HFF-Myc (cell line): ENCODE measurements at places on chromosomes 11 and 22.

DNA sequence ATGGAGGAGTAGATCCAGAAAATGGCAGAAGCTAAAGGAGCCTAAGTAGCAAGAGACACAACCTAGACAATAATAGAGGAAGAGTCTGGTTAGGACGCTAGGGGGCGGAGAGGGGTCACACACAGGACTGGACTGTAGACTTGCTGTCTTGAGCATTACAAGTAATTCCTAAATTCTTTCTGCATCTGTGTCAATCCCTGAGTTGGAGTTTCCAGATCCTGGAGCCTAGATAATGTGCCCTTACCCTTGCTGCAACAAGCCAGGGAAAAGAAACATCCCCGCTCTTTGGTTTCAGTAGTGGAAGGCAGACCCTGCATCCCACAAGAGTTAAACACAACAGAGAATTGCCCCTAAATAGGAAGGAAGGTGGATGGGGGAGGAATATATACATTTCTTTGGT, 14.9 kb upstream of the CCDC73 start:
- peak; percentile 49 for DNase-seq

GRCh38 chr11:36105743-36106581, 162.1 kb downstream of the LDLRAD3 start:
- no peak for DNase-seq

DNA sequence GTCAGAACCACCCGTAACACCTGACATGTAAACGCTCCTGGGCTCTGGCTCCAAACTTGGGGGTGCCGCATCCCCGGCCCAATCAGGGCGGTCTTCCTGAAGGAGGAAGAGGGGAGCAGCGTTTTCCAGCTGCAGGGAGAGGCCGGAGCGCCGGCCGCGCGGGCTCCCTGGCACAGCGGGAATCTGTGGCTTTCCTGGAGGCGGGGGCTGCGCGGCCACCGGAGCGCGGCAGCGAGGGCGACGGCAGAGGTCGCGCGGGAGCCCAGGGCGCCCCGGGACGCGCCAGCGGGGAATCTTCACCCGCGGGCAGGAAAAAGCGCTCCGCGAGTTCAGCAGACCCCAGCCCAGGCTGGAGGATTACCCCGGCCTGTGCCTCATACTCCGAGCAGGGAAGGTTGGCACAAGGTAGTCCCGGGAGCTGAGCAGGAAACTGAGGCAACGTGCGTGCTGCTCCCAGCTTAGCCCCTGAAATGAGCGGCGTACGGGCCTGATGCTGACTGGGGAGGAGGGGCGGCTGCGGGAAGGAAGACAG, 600 bp upstream of the ESAM start:
- no peak for DNase-seq

DNA sequence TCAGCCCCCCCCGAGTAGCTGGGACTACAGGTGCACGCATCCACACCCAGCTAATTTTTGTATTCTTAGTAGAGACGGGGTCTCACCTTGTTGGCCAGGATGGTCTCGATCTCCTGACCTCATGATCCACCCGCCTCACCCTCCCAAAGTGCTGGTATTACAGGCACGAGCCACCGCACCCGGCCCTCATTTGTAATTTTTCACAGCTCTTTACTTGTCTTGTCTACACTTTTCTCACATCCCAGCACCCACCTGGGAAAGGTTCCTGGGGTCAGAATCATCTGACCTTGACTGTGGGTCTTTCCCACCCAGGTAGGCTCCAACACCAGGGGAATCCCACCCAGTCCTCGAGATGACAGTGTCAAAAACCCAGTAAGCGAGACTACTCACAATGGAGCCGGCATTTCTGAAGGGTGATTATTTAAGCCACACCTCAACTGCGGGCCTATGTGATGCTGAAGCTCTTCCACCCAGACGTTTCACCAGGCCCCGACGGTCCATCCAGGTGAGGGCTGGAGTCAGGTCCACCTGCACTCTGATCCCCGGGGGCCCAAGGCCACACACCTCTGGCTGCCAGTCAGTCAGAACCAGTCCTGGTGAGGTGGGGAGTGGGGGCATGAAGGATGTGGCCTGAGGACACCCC, 23.4 kb downstream of the CELSR1 start:
- DNase-seq, result no peak

GRCh38 chr11:127066401-127067090, 66.0 kb upstream of the KIRREL3 start:
- DNase-seq, result no peak

GRCh38 chr11:108491936-108492335, 6.2 kb downstream of the POGLUT3 start:
- DNase-seq, result no peak

DNA sequence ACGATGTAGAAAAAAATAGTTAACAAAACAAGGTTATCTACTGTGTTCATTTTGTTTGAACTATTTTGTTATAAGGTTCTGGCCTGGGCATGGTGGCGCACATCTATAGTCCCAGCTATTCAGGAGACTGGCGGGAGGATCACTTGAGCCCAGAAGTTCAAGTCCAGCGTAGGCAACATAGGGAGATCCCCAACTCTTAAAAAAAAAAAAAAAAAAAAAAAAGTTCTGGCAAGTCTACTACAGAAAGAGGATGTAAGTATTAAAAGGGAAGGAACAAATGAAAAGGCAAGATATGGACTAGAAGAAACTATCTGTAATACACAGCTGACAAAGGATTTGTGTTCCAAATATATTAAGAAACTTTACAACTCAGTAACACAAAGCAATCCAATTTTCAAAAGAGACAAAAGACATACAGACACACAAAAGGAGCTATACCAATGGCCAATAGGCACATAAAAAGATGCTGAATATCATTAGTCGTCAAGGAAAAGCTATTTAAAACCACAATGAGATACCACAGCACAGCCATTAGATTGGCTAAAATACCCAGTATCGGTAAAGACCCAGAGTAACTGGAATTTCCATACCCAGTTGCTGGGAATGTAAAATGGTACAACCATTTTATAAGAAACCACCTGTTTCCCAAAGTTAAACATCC, 27.4 kb downstream of the RRAS2 start:
- no peak for DNase-seq

- DNase-seq, result no peak
Observed at GRCh38 chr22:31852691-31853421, 91.5 kb upstream of the YWHAH start.

DNA sequence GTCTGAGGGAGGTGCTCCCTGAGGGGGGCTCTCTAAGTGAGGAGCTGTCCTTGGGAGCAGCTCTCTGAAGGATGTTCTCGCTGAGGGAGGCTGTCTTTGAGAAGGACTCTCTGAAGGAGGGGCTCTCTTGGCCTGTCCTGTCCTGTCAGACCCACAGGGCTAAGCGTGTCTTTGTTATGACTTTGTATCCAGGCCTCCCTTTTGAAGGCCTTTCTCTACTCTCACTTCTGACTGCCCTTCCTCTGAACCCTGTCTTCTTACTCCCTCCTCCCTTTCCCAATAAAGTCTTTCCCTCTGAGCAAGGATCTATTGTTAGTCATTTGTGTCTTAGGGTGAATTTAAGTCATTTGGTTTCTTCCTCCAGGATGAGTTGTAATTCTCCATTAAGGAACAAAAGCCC, 330.1 kb upstream of the PLET1 start:
- DNase-seq, result no peak

DNA sequence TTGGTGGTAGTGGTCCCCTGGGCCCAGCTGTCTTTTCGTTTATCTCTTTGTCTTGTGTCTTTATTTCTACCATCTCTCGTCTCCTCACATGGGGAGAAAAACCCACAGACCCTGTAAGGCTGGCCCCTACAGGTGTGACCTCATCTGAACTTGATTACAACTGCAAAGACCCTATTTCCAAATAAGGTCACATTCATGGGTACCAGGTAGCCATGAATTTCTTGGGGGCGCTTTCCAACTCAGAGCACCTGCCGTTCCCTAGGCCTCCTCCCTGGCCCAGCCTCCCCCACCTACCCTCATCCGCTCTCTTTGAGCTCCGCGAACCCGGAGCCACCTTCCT, 14.0 kb upstream of the RRP7A start:
- DNase-seq, result no peak

DNA sequence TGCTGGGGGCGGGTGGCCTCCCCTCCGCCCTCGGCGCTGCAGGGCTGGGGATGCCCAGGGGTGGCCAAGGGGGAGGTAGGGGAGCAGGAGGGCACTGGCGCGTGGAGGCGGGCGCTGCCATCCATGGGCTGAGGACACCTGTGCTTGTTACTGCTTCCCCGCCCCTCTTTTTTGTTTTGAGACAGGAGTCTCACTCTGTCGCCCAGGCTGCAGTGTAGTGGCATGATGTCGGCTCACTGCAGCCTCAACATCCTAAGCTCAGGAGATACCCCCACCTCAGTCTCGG, 683 bp upstream of the FADS3 start:
- DNase-seq, result no peak

- no peak for DNase-seq
Observed at GRCh38 chr22:26822313-26822712, 164.9 kb downstream of the MIAT start.

GRCh38 chr11:6253197-6253596, 6.4 kb upstream of the CCKBR start:
- DNase-seq, result no peak

DNA sequence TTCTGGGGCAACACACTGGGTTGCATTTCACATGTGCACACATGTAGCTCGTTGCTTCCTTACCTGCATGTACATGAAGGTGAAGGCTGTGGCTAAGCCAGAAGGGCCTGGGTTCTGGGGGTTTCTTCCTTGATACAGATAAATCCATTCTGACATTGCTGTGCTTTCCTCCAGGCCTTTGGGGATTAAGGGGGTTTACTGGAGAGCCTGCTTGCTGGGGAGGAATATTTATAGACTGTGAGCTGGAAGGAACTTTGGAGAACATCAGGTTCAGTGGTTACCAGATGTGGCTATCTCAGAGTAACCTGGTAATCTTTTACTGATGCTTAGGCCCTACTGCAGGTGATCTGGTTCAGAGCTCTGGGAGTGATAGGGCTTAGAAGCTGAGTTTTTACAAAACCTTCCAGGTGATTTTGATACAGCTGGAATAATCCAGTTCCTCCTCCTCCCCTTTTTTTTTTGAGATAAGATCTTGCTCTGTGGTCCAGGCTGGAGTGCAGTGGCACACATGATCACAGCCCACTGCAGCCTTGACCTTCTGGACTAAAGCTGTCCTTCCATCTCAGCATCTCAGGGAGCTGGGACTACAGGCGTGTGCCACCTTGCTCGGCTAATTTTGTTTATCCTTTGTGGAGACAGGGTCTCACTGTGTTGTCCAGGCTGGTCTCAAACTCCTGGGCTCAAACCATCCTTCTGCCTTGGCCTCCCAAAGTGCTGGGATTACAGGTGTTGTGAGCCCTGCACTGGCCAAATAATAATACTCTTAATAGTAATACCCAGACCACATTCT, 19.9 kb downstream of the ACO2 start:
- DNase-seq, result no peak

DNA sequence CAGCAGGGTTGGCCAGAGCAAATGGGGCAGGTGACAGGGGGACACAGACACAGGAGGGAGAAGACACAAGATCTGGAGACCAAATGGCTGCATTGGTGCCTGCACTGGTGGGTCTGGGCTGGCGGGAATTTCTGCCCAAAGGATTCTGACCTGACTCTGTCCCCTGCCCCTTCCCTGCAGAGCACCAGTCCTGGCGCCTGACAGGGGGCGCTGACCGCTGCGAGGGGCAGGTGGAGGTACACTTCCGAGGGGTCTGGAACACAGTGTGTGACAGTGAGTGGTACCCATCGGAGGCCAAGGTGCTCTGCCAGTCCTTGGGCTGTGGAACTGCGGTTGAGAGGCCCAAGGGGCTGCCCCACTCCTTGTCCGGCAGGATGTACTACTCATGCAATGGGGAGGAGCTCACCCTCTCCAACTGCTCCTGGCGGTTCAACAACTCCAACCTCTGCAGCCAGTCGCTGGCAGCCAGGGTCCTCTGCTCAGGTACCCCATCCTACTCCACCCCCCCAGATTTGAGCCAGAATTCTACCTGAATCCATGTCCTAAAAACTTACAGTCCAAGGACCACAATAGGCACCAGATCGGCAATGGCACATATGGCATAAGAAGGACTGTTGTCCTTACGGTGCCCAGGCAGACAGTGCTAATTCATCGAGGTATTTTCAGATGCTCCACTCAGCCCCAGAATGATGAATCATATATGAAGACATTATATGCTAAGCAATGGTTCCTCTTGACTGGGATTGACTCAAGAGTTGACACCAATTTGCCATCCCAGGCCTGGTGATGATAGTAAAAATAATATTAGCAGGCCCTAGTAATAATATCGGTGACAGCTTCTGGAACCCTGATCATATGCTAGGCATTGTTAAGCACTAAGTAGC, 38.2 kb downstream of the CD6 start:
- DNase-seq, result no peak

DNA sequence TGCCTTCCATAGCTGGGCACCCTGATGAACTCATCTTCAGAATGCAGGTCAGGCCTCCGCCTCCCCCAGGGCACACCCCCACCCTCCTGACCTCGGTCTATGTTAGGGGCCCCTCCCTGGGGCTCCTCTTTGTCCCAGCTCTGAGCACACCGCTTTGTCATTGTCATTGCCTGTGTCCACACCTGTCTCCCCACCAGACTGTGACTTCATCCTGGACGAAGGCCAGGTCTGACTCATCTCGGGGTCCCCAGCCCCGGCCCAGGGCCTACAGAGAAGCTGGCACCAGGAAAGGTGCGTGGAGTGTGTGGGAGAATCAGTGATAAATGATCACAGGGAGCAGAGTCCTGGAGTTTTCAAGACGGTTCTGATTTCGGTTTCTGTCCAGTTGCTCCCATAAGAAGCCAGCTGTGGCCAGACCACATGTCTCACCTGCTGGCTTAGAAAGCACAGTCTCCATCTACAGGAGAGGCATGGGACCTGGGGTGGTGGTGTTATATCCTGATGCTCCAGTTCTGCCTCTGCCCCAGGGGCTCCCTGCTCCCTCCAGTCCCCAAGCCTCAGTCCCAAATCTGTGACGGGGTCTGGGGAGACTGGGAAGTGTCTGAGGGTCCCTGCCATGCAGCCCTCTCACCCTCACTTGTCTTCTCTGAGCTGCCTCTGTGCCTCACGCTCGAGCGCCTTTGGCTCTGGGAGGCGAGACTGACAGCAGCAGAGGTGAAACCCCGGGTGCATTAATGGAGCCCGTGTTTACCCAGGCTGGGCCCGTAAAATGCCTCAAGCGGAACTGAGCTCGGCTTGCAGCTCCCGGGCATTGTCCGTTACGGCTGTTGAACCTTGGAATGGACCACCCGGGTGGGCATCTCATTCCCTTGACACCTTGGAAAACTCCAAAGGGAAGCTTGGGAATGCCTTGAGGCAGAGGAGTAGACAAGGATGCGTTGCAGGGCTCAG, 85.5 kb upstream of the WNT11 start:
- DNase-seq, result no peak

DNA sequence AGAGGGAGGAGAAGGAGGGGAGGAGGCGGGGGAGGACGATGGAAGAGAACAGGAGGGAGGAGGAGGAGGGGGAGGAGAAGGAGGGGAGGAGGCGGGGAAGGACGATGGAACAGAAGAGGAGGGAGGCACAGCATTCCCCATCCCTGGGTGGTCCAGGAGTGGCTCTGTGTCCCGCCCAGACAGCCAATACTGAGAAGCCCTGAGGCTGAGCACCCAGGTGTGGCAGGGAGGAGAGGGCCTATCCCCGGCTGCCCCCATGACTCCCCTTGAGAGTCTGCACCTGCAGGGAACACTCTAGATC, 717 bp downstream of the MRGPRE start:
- DNase-seq, result no peak
